ENCODE measurements at places on chromosomes 1 and 21.

DNA sequence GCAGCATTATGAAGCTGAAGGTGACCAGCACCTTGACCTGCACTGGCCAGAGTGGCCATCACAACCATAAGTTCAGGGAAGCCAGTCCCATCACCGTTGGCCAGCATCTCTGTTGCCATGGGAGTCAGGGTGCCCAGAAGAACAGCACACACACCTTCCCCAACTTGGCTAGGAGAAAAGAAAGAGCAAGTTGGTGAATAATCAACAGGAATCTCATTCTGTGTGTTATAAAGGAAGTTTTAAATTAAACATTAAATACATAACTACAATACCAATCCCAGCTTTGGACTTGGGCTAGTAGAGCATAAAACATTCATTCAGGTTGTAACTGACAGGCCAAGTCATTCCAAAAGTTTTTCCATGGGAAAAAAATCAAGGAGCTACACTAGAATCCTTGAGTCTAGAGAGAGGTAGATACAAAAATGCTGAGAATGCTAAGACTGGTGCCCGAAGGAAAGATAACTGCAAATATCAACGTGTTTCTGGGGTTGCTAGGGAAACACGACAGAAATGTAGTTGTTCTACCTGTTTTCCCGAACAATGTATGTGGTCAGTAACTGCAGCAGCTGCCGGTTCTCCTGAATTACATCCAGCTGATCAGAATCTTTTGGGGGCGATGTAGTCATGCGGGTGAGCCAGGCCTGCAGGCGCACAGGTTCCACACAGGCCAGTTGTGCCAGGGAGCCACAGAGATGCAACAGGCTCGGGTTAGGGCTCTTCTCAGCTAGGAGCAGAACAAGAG is 45.6 kb downstream of the UBR4 start:
- DNase-seq = no peak

DNA sequence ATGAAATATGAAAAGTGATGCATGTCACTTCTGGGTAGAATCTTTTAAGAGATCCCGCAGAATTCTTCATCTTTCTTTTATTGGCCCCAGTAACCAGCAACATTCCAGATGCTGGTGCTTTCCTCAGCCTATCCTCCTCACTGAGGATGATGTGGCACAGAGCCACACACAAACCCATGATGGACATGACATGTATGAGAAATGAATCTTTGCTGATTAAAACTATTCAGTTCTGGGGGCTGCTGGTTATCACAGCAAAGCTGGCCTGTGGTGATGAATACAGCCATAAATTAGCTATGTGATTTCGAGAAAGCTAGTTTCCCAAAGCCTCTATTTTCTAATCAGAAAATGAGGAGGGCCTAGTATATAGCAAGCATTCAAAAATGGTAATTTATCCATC is 8.3 kb upstream of the ERICH3 start:
- DNase-seq = no peak

- DNase-seq = no peak
Measured at GRCh38 chr1:198498881-198499280, 41.6 kb downstream of the ATP6V1G3 start.

- no peak for DNase-seq
Measured at GRCh38 chr1:43275826-43276620, 6.2 kb downstream of the TMEM125 start.

DNA sequence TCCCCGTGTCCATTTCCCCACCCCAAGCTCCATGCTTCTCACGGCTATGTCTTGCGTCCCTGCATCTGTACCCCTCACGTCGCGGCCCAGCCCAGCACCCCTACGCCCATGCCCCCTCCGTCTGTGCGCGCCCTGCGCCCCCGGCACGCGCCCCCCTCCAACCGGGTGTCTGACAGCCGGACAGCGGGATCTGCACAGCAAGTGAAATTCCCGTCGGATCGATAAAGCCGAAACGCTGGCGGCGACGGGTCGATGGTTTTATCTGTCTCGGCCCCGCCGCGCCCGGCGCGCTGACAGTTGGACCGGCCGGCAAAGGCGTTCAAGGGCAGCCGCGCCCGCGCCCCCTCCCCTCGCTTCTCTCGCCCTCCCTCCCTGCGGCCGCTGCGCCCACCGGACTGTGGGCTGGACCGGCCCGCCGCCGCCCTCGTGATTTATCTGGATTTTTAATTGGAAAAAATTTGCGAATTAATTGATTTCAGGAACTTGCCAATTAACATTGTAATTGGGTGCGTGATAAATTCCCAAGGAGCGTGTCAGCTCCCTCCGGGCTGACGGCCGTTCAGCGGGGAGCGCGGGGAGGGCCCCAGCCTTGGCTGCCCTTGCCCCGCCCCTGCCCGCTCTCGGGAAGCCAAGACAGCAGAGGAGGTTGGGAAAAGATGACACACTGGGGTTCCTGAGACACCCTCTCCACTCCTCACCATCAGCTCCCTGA is 57.1 kb downstream of the TMEM53 start:
- no peak for DNase-seq

DNA sequence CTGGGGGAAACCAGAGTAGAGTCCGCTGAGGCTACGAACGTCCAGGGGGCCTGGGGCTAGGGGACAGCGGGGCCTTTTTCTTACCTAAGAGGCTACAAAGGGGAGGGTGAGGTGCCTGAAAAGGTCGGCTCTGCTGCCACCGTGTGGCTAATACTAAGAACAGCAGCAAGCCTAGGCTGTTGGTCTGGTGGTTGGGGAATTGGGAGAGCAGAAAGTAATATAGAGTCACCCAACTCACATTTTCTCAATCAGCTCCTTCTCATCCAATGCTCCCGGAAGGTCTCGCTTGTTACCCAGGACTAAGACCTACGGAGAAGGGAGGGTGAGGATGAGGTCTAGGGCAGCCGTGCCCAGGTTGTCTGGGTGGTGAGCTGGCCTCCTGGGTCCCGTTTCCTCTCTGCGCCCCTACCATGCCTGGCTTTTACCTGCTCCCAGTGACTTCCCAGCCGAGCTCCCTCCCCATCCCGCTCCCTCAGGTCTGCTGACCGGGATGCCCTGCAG is 9.3 kb downstream of the ARL8A start:
- peak; percentile 23 for DNase-seq

GRCh38 chr1:17984583-17984982 is 123.0 kb upstream of the IGSF21 start:
- DNase-seq = no peak

DNA sequence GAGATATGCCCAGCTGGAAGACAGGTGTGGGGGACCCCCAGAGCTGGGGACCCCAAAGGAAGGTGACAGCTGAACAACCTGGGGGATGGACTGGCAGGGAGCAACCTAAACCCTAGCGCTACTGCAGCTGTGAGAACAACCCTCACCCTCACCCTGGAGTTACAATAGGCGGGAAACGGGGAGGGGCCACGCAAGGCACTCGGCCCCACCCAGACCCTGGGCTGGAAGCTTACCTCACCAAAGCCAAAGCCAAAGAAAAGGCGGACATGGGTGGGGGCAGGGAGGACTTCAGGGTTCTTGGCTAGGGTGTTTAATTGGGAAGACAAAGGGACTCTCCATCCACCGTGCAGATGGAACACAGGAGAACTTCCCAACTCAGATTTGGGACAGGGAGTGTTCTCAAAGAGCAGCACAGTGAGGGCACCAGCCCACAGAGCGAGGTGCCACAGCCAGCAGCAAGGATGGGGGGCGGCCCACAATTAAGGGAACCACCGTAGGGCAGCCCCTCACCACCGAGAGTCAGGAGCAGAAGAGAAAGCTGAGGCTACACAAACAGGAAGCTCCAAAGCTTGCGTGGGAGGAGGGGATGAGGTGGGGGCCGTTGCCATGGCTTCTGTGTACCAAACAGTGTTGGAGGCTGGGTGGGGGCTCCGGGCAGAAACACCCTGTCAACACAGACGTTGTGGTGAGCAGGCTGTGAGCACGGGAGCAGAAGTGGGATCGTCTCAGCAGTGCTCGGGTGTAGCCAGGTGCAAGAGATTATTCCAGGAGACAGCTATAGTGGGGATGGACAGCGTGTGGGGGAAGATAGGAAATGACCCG is 1.9 kb downstream of the TAGLN2 start:
- DNase-seq = no peak

DNA sequence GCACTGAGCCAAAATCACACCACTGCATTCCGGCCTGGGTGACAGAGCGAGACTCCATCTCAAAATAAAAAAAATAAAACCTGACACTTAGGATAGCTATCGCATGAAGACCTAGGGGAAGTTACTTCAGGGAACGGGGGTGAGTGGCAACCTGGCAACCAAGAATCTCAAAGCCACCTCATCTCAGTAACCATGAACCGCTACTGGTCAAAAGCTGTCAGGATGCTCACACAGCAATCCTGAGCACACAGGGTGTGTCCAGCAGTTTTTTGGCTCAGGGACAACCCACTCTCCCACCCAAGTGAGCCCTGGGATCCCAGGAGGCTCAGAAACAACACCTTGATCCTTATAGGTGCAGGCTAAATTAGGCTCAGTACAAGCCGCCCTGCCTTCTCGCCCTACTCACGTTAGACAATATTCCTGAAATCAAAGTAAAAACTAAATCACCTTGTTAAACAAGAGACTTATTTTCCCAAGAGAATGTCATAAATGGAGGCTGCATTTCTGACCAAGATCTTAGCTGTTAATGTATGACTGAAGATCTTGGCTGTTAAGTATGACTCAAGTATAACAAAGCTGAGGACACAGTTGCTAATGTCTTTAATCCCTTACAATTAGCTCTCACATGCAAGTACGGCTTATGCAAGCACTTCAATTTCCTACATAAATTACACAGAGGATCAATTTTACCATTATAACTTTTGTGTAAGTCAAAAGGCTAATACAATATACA is 48.3 kb upstream of the NADK start:
- DNase-seq = no peak

GRCh38 chr1:16631248-16632043 is 18.1 kb upstream of the NBPF1 start:
- DNase-seq = no peak
